T-helper 17 cell (primary cell): ENCODE measurements at places on chromosomes 16 and 17. TPM values are rescaled to one million over a fixed set of nuclear protein-coding genes. Genes with fewer than 3 reads are reported as not detected.

DNA sequence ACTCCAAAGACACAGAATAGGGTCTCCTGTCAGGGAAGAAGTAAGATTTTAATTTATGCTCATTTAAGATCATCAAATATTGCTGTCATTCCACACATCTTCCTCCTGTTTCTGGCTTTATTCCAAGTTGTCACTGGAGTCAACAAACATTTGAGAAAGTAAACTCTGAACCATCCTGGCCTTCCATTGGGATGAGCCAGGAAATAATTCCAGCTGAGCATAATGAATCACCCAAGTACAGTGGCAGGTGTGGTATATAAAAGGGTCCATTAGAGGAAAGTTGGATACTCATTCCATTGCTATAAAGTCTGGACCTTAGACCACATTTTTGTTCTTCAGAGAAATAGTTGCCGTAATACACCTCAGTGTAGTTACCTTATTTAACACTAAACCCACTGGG lies 246.1 kb downstream of the SLC39A11 start:
- no peak for DNase-seq

DNA sequence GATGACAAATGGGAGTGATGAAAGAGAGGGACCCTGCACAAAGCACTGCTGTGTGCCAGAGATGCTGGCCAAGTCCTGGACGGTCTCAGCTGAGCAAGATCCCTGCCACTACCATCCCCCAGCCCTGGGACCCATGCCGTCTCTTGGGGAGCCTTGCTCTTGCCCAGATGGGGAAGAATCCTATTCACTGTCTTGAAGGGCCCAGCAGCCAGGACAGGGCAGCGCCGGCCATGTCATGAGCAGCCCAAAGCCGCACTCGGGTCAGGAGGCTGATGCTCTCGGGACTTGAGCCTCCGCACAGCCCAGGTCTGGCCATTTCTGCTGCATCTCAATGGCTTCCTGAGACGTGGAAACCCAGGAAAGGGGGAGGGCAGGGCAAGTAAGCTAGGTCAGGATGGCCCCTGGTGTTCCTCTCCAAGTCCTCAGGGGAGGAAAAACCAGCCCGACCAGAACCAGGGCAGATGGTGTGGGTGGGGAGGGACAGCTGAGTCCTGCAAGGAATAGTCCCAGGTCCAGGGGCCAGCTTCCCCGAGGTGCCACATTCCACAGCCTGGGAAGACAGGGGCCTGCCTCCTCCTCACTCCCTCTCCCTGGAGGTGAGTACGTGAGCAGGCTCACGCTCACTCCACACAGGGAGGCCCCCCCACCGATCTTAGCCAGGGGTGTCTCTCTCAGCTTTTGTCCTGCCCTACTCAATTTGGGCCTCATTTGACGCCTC lies 7.8 kb upstream of the KRT19 start:
- DNase-seq = no peak

GRCh38 chr17:75468779-75469373 lies 12.4 kb downstream of the TMEM94 start:
- DNase-seq = no peak

DNA sequence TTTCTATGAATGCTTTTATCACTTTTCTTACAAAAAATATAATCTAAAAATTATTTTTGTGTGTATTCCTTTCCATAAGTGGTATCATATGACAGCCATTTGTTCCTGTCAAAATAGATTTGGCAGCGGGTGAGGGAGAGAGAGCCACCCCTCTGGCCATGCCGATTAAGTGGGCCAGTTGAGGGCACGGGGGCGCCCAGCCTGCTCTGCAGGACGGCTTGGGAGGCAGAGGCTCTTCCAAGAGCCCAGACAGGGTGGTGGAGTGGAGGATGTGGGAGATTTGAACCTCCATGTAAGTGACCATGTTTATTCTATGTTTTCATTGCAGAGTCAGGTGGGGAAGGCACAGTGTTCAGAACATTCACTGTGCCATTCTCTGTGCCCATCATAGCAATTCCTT lies 88.8 kb downstream of the IRX3 start:
- DNase-seq = no peak

- DNase-seq = peak; percentile 51
Observed at GRCh38 chr17:4498461-4499397, at the start of gene SPNS2. TSS of gene SPNS2 (plus strand) at chr17:4498881. CDS start at chr17:4499048, 167 bp downstream.

DNA sequence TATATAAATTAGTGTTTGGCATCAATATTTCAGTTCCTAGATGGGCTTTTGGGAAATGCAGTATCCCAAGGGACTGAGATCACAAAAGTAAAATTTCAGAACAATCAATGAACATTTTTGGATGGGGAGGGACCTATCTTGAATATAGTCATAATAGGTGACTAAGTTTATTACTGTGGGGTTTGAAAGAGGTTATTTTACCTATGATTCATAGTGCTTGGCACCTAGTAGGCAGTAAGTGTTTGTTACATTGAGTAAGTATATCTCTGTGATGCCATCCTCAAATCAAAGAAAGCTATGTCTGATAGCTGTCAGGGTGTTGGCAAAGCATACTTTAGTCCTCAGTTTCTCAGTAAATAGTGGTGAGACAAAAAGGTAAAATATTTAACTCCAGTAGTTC lies 36.9 kb downstream of the ZNF207 start:
- DNase-seq = no peak

DNA sequence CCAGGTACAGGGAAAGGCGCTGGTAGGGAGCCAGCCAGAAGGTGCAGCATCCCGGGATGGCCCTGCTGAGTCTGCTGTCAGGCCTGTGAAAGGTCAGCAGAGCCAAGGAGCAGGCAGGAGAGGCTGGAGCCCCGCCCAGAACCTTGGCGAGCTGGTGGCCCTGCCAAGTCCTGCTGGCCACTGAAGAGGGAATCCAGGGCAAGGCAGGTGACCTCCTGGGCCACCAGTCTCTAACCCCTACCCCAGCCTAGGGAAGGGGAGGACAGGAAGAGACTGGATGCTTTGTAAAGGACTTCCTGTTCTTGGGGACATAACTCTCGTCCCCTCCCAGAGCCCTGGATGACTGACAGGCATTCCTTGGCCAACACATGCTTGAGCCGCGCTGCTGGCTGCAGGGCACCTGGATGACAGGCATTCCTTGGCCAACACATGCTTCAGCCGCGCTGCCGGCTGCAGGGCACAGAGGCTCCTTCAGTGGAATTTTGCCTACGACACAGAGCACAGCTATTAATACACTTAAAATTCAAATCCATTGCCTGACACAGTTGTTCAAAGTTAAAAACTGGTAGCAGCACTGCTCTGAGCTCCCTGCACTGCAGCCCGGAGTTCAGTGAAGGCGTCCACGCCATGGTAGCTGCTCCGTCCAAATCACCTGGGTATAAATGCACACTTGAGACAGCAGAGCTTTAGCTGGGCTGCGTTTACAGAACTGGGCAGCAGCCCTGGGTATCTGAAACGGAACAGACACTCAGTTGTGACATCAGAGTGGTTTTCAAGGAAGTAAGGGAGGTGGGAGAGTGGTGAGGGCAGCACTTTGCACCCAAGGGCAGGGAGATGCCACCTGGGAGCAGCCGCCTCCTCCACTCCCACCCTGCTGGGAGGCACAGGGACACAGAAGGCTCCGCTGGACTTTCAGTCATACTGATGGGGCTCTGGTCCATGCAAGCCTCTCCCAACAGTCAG lies 2.0 kb upstream of the BRICD5 start:
- DNase-seq = no peak

DNA sequence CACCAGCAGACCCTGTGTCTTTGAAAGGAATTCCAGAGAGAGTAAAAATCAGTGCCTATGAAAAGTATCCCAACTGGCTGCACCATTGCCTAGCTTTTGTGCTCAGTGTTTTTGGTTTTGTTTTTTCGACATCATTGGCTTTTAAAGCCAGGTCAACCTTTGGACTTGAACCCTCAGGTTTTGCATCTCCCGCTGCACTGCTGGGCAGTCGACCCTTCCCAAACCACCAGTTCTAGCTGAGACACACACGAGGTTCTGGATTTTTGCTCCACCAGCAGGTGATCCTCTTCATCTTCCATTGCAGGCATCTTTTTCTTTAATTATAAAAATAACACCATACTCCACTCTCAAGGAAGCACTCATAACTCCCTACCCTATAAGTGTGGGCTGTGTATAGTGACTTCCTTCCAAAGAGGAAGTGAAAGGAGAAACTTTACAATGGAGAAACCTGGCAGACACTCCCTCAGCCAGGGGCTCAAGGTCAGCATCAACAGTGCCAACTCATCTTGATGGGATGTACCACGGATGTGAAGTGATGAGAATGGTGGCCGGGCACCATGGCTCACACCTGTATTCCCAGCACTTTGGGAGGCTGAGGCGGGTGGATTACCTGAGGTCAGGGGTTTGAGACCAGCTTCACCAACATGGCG lies 57.8 kb downstream of the BMERB1 start:
- DNase-seq = no peak

GRCh38 chr17:32819035-32819434 lies 57.9 kb downstream of the MYO1D start:
- DNase-seq = no peak

The ITGAD gene
- not detected for total RNA-seq

GRCh38 chr16:2429771-2430663 lies 770 bp downstream of the CCNF start:
- DNase-seq = no peak

The SMTNL2 gene
- total RNA-seq = not detected

The RGS11 gene
- not detected for total RNA-seq

The C1QTNF8 gene
- not detected for total RNA-seq

The GAS2L2 gene
- not detected for total RNA-seq

GRCh38 chr16:49748322-49748721 lies 107.6 kb downstream of the ZNF423 start:
- DNase-seq = no peak

The CD300H gene
- not detected for total RNA-seq

DNA sequence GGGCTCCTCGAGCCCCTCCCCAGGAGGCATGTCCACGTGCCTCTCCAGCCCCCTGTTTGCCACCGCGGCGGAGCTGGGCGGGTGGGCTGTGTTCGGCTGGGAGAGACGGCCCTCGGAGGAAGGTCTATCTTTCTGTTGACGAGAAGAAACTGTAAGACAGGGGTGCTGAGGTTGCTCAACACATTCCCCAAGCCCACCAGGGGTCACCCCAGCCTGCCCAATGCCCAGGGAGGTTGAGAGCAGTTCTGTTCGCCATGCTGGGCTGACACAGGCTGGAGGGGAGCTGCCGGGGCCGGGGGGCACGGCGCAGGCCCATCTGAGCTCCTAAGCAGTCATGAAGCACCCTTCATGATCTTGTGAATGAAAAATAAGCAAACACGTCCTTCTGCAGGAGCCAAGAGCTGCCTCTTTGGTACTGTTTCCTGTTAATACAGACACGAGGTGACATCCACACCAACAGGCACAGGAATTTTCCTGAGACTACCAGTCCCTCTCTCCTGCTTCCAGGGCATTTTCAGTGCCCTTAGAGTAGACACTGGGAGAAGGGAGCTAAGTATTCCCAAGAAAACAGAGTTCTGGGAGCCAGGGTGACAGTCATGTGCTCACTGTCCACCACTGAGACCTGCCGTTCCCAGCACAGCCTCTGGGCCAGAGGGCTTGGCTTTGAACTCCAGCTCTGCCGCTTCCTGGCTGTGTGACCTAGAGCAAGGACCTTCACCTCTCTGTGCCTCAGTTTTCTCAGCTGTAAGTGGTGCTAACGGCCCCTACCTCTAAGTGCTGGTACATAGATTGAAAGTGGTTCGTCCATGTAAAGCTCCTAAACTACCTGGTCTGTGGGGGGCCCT lies 9.2 kb downstream of the UBALD2 start:
- DNase-seq = no peak

GRCh38 chr17:10415161-10415560 lies 6.6 kb downstream of the MYH8 start:
- DNase-seq = no peak

DNA sequence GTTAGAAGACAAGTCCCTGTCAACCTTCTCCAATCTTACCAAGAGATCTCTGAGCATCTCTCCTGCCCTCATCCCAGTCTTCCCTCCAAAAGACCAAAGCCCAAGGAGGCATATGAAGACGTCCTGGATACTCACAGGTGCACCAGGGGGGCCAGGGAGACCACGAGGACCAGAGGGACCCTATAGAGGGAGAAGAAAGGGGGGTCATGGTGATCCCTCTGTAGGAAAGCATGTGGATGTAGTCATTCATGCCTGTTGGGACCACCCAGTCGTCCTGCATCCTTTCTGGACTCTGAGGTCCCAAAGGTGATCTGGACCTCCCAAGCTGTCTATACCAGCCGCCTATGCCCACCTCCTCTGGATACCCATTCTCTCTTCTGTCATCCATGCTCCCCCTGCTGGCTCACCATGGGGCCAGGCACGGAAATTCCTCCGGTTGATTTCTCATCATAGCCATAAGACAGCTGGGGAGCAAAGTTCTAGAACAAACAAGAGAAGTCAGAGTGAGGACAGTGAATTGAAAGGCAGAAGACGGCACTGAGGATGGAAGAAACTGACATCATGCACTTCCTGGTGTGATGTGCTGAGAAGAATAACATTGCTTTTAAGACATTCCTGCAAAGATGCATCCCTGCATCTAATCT lies 3.3 kb downstream of the COL1A1 start:
- peak; percentile 23 for DNase-seq

DNA sequence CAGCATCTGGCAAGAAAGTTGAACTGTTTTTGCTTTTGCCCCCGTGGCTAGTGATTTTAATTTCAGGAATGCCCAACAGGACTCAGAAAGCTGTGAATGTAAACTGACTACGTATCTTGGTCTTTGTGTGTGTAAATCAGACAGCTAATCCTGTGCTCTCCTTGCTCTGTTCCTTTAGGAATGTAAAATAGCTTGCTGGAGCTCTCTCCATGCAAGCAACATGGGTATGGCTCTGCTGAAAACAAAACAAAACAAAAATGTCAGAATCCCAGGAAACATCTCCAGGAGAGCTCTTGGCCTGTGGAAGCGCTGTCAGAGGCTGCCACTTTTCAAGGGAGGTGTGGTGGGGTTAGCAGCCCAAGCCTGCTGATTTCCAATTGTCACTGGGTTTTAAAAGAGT lies 161.8 kb upstream of the NOG start:
- no peak for DNase-seq

GRCh38 chr17:34634551-34635160 lies 55.3 kb downstream of the TMEM132E start:
- DNase-seq = no peak

The AXIN2 gene
- 31.6 TPM for total RNA-seq

DNA sequence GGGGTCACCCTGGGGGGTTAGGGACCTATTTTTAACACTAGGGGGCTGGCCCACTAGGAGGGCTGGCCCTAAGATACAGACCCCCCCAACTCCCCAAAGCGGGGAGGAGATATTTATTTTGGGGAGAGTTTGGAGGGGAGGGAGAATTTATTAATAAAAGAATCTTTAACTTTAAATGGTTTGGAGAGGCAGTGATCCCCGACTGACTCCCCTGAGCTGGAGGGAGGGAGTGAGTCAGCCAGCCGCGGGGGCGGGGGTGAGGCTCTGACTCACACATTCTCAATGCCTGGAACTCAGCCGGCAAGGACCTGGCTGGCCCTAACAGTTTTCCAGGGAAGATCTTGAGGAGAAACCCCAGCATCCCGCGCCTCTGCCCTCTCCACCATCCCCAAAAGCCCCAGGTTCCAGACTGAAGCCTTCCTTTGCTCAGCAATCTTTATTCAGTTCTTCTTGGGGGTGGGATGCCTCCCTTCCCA lies 1.5 kb downstream of the HCFC1R1 start:
- DNase-seq = peak; percentile 72

- DNase-seq = no peak
Observed at GRCh38 chr16:4454623-4455022, 19.8 kb downstream of the NMRAL1 start.

The YBX2 gene
- total RNA-seq = not detected

GRCh38 chr16:84925092-84925772 lies 86.1 kb downstream of the ZDHHC7 start:
- DNase-seq = peak; percentile 60

The PNMT gene
- total RNA-seq = not detected

- no peak for DNase-seq
Observed at GRCh38 chr16:31527734-31528274, at the start of gene AHSP. TSS of gene AHSP (plus strand) at chr16:31527900. CDS start at chr16:31528140, 240 bp downstream.
